Type B pancreatic cell (in vitro differentiated cells): ENCODE measurements at places on chromosomes 6 and 20. TPM values are rescaled to one million over a fixed set of nuclear protein-coding genes. Genes with fewer than 3 reads are reported as not detected.

The MUC22 gene
- 1.6 and 4.9 TPM in 2 replicates for total RNA-seq

The LAMA2 gene
- total RNA-seq, result 0.76 and 54.0 TPM in 2 replicates

The EYS gene
- total RNA-seq, result 1.5 and 3.0 TPM in 2 replicates

GRCh38 chr20:62517901-62518610 lies 42.3 kb upstream of the GATA5 start:
- DNase-seq, result no peak

DNA sequence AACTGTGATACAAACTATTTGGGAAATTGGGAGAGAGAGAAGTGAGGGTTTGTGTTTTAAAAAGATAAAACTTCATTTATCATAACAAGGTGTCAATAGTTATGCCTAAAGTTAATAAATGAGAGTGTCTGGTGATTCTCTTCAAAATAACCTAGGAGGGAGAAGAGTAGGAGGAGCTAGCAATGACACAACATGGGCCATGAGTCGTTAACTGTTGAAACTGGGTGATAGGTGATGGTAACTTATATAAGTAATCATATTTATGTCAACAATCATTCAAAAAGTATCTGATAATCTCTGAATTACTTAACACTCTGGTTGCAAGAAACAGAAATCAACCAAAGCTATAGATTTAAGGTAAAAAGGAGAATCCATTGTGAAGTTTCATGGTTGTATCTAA lies 46.8 kb upstream of the INSM1 start:
- DNase-seq, result no peak

The KIF6 gene
- total RNA-seq, result 0.79 and 3.3 TPM in 2 replicates

DNA sequence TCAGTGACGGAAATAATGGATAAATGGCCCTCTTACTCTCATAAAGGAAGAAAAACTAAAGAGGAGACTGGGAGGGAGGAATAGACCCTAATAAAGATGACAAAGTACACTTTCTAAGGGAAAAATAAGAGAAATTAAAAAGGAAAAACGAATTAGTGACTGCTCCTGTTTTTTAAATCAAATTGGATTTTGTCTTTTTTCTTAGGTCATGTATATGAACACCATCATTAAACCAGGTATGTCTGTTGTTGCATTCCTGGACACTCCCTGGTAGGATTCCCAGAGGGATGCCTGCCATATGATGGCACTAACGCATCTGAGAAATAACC lies 59.4 kb upstream of the BTN3A2 start:
- no peak for DNase-seq

DNA sequence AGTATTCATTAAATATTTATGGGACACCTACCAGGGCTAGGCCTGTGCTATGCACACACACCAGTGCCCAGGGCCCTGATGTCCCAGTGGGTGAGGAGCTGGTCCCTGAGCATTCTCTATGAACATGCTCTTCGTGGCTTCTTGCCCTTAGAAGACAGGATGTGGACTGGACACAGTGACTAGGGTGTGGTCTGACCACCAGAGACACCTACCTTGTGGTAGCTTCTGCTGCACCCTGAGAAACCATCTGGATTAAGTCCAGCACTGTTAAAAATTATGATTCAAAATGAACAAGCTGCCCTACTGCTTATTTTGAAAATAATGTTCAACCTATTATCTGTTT lies 112.9 kb upstream of the RPS6KA2 start:
- no peak for DNase-seq

DNA sequence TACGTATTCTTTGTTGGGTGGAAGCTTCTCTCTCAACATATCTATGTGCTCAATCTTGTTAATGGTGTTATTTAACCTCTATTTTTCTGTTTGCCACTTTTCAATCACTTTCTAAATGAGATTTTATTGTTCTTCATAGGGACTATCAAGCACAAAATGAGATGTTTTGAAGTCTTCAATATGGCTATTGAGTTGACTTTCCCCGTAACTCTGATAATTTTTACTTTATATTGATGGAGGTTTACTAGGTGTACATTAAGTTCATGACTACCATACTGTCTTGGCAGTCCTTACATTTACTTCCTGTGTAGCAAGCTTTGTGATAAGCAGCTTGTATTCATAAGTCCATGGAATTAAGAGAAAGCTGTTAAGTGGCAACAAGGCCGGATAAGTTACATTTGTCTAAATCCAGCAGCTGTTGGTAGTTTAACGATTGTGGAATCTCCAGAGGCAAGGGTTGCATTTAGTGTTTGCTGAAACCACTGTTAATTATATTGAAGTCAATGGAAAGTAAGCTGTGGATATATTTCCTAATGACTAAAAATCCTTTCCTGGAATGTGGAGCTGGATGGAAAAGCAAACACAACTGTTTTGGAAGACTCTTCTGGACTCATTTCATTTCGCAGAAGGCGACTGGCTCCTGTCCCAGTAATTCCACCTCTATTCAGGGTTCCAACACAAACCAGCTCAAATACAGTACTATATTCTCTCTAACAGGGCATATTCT lies 57.3 kb upstream of the SMIM29 start:
- no peak for DNase-seq

The THBS2 gene
- total RNA-seq, result 0.40 and 4.2 TPM in 2 replicates

DNA sequence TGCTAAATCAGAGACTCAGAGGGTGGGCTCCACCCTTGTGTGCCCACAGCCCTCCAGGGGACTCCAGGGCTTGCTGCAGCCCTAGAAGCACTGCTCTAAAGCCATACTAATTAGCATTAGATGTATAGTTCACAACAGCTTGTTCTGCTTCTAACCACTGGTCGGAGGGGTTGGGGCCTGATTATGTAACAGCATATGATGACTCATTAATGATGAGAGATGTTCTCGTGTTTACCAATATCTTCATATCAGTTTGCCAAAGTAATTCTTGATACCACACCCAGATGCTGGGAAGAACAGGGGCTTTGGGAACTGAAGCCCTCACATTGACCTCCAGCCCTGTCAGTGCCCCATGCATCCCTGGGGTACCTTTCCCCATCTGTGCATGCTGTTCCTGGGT lies 104.1 kb upstream of the FOXA2 start:
- DNase-seq, result no peak

DNA sequence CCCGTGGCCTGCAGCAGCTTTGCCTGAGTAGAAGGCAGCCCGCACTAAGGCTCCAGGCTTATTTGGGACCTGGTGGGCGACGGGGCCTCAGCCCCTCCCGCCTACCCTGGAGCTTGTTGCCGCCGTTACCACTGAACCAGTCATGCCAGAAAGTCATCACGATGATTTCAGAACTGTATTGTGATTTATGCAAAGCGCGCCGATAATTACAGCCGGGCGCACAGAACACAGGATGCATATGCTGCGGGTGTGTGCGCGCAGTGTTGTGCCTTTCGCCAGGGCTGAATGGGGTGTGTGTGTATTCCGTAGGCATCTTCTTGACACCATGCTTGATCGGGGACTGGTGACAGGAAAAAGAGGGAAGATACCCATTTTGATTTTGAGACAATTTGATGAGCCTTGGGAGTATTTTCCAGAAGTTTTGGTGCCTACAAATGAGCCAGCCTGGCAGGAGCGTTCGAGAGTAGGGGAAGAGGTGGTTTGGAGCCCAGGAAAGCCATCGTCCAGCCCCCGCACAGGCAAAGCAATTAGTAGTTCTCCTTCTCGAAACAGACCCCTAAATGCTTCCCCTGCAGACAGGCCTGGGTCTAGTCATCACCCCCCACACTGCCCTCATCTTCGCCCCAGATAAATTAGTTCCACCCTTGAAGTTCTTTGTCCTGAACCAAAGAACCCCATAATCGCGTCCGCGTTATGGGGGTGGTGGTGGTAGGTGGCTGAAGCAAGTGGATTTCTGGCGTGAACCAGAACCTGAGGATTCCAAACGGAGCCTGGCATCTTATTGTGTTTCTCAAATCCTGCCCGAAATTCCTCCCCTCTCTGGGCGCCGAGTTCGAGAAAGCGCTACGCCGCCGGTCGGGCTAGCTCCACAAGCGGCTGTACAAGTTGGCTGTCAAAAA lies 1.9 kb upstream of the NR2E1 start:
- DNase-seq, result no peak

GRCh38 chr6:111564482-111564945 lies 41.2 kb downstream of the TRAF3IP2 start:
- DNase-seq, result no peak

The SLC22A2 gene
- total RNA-seq, result not detected in 2 replicates

The NRSN1 gene
- 0.17 TPM in 1 of 2 replicates, not detected in the other for total RNA-seq

DNA sequence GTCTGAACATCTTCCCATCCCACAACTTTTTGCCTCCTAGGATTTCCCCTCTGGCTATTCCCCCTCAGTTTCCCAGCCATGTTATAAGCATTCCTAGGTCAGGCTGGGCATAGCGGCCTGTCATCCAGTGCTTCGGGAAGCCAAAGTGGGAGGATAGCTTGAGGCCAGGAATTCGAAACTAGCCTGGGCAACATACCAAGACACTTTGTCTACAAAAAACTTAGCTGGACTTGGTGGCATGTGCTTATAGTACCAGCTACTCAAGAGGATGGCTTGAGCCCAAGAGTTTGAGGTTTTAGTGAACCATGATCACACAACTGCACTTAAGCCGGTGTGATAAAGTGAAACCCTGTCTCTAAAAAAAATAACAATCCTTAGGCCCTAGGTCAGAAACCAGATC lies 447.4 kb downstream of the KIF16B start:
- DNase-seq, result no peak

The GSTA2 gene
- 20.7 and 25.3 TPM in 2 replicates for total RNA-seq

DNA sequence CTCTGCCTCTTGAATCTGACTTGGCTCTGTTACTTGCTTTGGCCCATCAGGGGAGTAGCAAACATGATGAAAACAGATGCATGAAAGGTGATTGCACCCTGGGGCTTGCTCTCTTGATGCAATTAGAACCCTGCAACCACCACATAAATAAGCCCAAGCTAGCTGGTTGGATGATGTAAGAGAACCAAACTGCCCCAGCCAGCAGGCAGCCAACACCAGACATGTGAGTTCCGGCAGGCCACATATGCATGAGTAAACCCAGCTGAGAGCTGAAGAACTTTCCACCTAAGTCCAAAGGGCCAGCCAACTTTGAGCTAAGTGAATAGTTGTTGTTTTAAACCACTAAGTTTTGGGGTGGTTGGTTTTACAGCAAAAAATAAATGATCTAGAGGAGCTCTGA lies 268.4 kb downstream of the FARS2 start:
- no peak for DNase-seq

DNA sequence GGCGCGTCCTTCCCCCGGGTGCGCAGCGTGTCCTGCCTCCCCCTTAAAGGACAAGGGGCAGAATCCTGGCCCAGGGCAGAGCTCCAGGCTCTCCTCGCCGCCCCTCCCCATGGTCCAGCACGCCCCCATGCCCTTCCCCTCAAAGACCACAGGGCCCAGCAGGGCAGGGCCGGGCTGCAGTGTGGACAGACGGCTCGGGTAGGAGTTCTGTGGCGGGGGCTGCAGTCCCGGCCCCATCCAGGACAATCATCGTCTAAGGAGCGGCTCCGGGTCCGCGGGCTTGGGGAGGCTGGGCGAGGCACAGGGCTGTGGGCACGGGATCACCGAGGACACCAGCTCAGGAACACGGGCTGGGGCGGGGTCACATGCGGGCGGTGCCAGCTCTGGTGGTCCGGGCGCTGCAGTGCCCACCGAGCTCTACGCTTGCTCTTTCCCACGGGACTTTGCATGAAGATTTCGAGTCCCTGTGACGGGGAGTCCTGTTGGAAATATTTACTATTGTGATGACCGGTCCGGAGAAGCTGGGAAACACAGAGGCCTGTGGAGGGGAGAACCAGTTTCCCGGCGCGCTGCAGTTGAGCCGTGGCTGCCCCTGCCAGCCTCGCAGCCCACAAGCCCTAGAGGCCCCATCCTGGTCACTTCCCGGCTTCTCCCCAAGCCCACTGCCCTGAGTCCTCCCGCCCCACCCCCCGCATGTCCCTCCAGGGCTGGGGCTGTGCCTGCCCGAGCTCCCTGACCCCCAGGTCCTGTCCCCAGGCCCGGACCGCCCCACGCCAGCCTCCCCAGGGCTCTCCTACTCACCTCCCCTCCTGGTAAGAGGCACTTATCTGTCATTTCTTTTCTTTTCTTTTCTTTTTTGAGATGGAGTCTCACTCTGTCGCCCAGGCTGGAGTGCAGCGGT lies 20.6 kb downstream of the SLC17A9 start:
- DNase-seq, result no peak

The PCK1 gene
- total RNA-seq, result 2.3 and 4.7 TPM in 2 replicates

GRCh38 chr6:166556863-166557322 lies 29.6 kb downstream of the RAMACL start:
- DNase-seq, result no peak

DNA sequence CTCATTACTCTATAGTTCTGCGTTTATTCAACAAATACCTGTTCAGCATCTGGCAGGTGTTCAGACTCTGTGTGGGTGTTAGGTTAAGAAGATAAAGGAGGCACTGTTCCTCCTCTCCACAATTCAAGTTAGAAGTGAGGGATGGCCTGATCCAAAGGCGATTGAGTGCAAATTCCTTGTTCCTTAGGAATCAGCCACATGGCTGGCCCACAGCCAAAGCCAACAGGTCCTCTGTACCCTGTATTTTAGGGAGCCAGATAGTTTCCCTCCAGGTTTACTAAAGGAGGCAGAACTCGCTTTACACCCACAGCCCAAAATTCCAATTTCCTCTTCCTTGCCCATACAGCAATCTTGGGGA lies 5.0 kb upstream of the CD40 start:
- no peak for DNase-seq

The IL17A gene
- 0.17 TPM in 1 of 2 replicates, not detected in the other for total RNA-seq

DNA sequence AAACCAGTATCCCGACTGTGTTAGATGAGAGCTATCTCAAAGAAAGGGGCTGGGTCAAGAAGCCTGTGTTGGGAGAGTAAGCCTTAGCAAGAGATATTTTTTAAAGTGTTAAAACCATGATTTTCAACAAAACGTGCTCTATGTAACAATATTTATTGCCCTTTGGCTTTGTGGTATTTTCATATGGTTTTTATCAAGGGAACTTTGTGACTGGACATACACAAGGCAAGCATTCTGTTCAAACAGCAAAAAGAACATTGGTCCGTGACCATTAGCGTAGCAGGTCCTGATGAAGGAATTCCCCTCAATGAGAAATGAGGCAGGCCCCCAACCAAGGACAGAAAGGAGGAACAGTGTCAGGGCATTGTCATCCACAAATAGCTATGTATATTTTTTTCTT lies 222.6 kb downstream of the MYLK4 start:
- DNase-seq, result no peak

- DNase-seq, result no peak
Measured at GRCh38 chr6:108810057-108810643, 38.1 kb upstream of the ARMC2 start.

DNA sequence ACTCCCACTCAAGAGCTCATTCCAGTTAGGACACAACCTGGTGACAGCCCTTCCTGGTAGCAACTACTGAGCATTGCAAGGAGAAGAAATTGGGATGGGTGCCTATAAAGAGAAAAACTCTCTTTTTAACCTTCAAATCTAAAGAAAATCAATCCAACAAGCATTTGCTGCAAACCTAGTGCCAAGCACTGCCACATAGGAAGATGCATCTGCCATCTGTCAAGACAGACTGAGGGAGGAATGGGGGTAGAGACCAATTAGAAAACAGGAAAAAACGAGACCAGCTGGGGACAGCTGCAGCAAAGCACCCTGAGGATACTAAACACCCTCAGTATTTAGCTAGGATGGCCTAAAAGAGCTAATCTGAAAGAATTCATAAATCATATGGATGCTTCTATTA lies 27.9 kb downstream of the HLA-DMB start:
- DNase-seq, result no peak

- no peak for DNase-seq
Measured at GRCh38 chr6:15329197-15329671, 83.4 kb downstream of the JARID2 start.

GRCh38 chr20:58174708-58175280 lies 53.7 kb downstream of the ANKRD60 start:
- DNase-seq, result no peak
